Endothelial cell (in vitro differentiated cells): ENCODE measurements at places on chromosomes 16 and 17.

DNA sequence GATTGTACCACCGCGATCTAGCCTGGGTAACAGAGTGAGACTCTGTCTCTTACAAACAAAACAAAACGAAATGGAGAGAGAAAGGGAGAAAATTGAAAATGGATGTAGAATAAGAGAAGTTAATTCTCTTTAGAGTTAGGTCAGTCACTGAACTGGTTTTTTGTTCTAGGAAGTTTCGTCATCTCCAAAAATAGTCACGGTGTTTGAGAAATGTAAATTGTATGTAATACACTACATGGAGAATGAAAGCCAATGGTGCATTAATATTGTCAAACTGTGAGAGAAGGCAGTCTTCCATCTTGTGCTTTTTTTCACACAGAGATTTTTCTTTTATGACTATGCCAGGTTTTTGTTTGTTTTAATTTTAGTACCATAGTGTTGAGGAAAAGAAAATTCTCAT, 145.9 kb downstream of the BCAS3 start:
- DNase-seq, result no peak

GRCh38 chr16:85046931-85047866, 19.6 kb downstream of the KIAA0513 start:
- no peak for DNase-seq

- DNase-seq, result no peak
Measured at GRCh38 chr17:73352261-73352660, 40.5 kb upstream of the CDC42EP4 start.

DNA sequence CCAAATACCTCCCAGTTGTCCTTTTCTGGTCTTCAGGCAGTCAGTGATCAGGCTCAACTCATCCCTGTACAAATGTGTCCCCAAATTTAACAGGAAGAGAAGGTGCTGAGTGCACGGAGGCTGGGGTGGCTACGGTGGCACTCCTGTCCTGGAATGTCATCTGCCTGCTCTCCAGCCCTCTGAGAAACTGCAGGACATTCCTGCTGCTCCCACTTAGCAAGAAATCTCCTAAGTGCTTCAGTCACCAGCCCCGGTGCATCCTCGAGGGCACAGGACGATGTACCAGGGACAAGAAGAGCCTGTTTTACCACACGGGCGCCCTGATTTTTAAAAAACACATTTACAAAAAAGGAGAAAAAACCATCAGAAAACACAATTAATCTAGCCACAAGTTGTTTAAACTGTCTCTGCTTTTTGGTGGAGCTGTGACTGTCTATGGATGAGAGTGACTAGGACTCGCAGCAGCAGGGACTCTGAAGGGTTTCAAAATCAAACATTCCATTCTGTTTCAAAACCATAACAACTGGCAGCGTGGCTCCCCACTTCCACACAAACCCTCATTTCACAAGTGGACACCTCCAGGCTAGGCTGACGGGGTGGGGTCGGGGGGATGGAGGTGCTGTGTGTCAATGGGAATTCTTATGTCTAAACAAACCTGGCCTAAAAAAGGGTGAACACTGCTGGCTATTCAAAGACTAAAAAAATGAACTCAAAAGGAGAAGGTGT, 65.3 kb upstream of the CNEP1R1 start:
- no peak for DNase-seq

GRCh38 chr17:3982113-3982512, 17.9 kb upstream of the ATP2A3 start:
- no peak for DNase-seq

GRCh38 chr16:49693445-49693844, 162.5 kb downstream of the ZNF423 start:
- DNase-seq, result no peak

DNA sequence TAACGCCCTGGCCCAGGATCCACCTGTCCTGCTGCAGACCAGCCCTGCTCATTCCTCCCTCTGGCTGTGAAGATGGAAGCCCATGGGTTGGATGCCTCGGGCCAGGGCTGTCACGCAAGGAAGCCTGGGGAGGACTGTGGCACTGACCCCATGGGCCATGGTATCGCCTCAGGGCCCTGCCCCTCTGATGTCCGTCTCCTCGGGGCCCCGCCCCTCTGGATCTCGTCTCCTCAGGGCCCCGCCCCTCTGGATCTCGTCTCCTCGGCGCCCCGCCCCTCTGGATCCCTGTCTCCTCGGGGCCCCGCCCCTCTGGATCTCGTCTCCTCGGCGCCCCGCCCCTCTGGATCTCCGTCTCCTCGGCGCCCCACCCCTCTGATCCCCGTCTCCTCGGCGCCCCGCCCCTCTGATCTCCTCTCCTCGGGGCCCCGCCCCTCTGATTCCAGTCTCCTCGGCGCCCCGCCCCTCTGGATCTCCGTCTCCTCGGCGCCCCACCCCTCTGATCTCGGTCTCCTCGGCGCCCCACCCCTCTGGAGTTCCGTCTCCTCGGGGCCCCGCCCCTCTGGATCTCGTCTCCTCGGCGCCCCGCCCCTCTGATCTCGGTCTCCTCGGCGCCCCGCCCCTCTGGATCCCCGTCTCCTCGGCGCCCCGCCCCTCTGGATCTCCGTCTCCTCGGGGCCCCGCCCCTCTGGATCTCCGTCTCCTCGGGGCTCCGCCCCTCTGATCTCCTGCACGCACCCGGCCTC, 24.0 kb downstream of the METRNL start:
- no peak for DNase-seq

GRCh38 chr16:79648826-79649225, 48.3 kb upstream of the MAF start:
- DNase-seq, result no peak

DNA sequence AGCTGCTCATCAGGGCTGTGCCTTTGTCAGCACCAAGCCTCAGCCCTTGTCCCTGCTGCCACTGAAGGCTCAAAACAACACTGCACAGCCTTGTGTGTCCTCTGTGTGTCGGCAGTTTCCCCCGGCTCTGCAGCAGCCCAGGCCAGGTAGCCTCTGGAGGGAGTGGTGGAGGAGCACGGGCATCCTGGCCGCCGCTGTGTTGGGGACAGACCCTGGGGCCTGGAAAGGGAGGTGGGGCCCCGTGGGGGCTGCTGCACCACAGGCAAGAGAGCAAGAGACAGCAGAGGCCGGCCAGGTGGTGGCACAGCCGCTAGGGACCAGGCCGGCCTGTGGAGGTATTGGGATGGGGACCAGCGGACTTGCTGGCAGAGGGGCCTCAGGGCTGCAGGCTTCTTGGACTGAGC, 96.9 kb upstream of the ZNF750 start:
- DNase-seq, result no peak

DNA sequence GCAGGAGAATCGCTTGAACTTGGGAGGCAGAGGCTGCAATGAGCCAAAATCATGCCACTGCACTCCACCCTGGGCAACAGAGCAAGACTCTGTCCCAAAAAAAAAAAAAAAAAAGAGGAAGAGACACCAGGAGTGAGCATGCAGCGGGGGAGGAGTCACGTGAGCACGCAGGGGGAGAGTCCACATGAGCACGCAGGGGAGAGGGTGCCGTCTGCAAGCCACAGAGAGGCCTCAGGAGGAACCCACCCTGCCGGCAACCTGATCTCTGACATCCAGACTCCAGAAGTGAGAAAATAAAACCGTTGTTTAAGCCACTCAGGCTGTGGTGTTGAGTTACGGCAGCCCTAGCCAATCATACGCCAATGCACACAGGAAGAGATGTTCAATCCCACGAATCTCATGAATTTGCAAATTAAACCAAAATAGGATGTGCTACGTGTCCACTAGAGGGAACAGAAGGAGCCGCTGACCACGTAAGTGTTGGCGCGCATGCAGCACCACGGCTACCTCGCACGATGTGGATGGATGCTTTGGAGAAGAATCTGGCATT, 42.2 kb downstream of the CCDC57 start:
- no peak for DNase-seq

GRCh38 chr16:82042846-82043245, 7.8 kb downstream of the HSD17B2 start:
- DNase-seq, result no peak
